Esophagus (tissue), 2 donors: ENCODE measurements at places on chromosomes 4 and X. TPM values are rescaled to one million over a fixed set of nuclear protein-coding genes. Genes with fewer than 3 reads are reported as not detected.

KIAA1210 gene
- polyA plus RNA-seq = under 0.01 TPM

RBMX gene
- polyA plus RNA-seq = 80.4 TPM

PDE6B gene
- 0.41 TPM for polyA plus RNA-seq

PPP4R3C gene
- polyA plus RNA-seq = not detected

ZNF674 gene
- 0.62 TPM for polyA plus RNA-seq

SSX4 gene
- polyA plus RNA-seq = not detected

NEUROG2 gene
- not detected for polyA plus RNA-seq

CHRDL1 gene
- polyA plus RNA-seq = 12.3 TPM

TLR3 gene
- polyA plus RNA-seq = 3.6 TPM

RBM47 gene
- polyA plus RNA-seq = 39.4 TPM

IL3RA gene
- polyA plus RNA-seq = 2.7 TPM

IGSF1 gene
- not detected for polyA plus RNA-seq

FRAS1 gene
- polyA plus RNA-seq = 1.6 TPM

CLCN4 gene
- 0.16 TPM for polyA plus RNA-seq

FMR1 gene
- 18.5 TPM for polyA plus RNA-seq

CTAG2 gene
- polyA plus RNA-seq = 2.8 TPM

AKAP14 gene
- polyA plus RNA-seq = not detected

GPR143 gene
- 1.7 TPM for polyA plus RNA-seq

NAA11 gene
- polyA plus RNA-seq = not detected

AGA gene
- 25.5 TPM for polyA plus RNA-seq

RHOXF2B gene
- not detected for polyA plus RNA-seq

MAGEC3 gene
- polyA plus RNA-seq = not detected

AP1S2 gene
- 7.5 TPM for polyA plus RNA-seq

SLITRK2 gene
- 0.04 TPM for polyA plus RNA-seq
